ENCODE measurements at places on chromosomes 2 and 18.

DNA sequence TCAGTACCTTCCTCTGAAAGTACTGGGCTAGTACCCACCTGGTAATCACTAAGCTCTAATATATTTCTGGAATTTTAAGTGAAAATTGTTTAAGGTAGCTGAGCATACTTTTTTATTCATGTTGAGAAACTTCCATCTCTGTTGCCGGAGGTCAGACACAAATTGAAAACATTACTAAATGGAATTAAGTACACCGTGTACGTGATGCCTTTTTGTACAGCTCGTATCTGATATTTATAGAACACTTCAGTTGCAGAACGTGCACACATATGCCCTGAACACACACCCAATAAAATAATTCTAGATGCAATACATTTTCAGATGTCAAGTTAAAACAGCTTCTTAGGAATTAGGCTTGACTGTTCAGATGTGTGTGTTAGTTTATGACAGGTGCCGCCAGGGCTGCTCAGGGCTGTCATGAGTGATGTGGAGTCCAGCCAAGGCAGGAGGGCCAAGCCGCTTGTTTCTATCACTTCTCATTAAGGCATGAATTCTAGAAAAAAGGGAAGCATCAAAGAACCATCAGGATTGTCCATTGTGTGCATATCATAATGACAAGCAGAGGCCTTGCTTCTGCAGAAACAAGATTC lies 80.9 kb upstream of the FOSL2 start:
- no peak for DNase-seq

- no peak for DNase-seq
These were observed 255.8 kb downstream of the ERBB4 start for GRCh38 chr2:212282671-212283261.

DNA sequence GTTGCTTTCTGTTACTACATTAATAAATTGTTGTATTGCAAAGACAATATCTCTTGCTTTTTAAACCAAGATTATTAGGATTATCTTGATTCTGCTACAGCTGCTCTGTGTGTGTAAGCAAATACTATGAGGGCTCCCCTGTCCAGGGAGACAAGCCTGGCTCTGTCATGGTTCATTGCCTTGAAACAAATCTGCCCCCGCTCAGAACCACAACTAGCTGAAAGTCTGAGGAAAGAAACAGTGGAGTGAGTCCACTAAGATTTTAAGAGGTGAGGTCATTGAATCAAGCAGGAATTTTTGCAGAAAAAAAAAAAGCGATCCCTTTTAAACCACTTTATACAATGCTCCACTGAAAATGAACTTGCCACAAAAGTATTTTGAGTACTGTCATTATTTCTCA lies 30.8 kb upstream of the LRRTM4 start:
- no peak for DNase-seq

- no peak for DNase-seq
These were observed 185.3 kb downstream of the ANKRD30B start for GRCh38 chr18:14933049-14933851.

Data from AG04449 (cell line).